MCF 10A (cell line): ENCODE measurements at places on chromosomes 5 and 9.

DNA sequence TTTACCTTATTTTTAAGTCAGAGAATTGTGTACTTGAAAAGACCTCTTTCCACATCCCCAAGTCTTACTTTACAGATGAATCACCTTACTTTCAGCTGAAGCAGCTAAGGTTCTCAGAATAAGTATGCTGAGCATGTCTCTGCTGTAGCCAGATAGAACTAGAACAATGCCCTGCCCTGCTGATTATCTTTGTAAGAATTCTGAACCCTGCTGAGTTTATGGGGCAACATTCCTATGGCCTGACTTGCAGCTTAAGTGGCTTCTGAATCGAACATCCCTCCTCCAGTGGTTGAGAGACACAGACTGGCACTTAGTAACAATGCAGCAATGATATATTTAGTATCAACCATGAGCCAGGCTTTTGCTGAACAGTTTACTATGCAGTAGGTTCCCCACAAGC is 592.0 kb upstream of the WWC1 start:
- DNase-seq, result peak; percentile 98

DNA sequence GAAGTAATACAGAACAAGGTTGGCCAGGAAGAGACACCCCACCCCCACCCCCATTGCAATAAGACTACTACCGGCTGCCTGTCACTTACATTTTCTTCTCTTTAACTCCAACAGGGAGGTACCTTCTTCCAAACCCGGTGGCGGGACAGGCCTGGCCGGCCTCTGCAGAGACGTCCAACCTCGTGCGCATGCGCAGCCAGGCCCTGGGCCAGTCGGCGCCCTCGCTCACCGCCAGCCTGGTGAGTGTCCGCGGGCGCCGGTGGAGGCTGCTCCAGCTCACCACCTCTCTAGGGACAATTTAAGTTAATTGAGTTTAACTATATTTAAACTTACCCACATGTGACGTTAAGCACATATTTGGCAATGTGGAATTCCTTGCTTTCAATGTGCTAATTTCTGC is 192.4 kb downstream of the MAST4 start:
- no peak for DNase-seq

DNA sequence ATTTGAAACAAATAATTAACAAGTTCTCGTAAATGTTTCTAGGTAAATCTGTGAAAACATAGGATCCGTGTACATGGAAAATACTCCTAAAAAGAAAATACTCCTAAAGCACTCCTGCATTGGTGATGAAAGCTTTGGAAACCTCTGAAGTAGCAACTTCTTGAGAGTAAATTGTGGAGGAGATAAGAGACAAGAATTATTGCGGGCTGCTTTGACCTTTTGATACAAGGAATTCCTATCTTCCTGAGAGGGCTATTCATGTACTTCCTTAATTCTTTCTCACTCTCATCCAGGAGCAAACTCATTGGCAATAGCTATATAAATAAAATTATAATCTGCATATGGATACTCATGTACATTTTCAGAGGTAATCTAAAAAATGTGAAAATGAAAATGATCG is 158.4 kb upstream of the PIK3R1 start:
- DNase-seq, result no peak

- no peak for DNase-seq
Observed at GRCh38 chr9:20197976-20198685, 409.3 kb upstream of the SLC24A2 start.

DNA sequence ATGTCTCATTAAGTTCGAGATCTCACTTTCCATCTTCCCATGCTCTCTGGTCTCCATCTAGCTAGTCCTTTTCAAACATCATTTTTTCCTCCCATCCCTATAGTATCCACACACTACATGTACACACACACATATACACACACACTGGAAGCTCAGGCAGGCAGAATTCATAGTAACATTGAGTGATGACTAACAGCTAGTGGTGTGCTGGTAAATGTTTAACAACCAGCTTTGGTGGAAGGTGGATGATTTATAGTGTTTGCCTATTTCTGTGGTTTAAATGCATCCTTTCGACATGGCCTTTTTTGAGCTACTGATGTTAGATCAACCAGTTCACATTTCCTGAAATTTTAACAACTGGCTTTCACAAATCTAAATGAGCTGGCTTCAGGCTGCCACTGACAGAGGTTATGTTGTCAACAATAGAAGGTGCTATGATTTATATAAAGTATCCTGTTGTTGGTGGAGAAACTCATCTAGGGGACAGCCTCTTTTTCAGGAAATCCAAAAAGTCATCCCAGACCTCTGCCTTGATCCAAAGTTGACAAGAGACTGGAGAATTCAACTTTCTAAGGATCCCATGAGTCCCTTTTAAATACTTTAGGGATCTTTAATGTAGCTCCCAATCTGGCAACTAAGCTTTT is 117.8 kb downstream of the CCDC192 start:
- no peak for DNase-seq

DNA sequence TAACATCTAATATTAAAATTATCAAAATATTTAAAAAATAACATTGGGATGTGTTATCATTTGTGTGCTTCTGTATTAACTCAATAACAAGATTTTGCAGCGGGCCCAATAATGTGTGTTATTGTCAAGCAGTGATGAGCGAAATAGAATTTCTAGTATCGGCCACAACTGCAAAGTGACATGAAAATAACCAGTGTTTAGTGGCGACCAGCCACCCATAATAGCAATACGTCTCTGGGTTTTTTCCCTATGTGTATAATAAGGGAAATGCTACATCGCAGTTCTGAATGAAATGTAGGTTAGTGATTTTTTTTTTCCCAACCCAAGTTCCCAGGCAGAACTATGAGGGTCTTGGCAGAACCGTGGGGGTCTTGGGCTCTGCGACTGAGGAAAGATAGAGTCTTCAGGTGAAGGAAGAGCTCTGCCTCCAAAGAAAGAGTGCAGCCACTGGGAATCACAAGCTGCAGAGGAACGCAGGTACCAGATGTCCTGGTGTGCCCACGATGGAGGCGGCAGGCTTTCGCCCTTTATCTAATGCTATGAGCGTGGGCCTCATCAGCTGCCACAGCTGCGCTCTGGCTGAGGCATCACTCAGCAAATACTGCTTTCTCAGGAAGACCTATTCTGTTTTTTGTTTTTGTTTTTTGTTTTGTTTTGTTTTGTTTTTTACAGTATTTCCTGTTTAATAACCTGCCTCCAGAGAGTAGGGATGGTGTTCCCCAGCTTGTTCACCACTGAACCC is 235.0 kb downstream of the ROR2 start:
- no peak for DNase-seq

DNA sequence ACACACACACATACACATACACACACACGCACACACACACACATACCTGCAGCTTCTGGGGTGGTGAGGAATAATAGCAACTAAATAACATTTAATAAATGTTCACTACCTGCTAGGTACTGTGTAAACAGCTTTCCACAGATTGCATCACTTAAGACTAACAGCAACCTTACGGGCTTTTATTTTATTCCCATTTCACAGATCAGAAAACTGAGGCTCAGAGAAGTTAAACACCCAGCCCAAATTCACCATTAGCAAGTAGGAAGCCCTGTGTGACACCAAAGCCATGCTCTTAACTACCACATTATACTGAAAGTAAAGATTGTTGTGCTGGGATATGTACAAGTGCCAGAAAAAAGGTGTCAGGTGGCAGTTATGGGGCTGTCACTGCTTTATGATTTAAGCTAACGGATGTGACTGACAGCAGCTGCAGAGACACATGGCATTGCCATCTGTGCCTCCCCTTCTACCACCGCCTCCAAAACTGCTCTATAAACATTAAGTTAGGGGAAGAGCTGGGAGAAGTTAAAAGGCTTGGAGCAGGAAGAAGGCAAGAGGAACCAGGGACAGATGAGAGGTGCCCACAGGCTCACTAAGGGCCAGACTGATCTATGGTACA is 13.6 kb downstream of the MTMR12 start:
- no peak for DNase-seq

GRCh38 chr9:95793924-95794828 is 81.3 kb upstream of the ERCC6L2 start:
- peak; percentile 93 for DNase-seq

DNA sequence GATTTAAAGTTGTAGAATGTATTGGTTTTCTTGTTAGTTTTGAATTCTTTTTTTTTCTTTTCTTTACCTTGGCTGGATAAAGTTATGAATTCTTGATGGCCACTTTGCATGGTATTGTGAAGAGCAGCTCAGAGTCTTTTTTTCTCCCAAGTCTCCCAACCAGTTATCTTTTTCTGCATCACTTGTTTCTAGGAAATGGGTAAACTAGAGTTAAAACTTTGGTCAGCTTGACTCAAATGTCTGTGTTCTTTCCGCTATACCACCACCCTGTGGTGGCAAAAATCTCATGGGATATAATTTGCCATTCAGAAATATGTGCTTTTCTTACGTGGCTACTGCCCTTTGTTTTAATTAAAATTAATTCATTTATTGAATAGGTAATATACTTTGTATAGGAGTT is 113.2 kb downstream of the UNC13B start:
- DNase-seq, result no peak
